ENCODE measurements at places on chromosomes 7 and 10.

DNA sequence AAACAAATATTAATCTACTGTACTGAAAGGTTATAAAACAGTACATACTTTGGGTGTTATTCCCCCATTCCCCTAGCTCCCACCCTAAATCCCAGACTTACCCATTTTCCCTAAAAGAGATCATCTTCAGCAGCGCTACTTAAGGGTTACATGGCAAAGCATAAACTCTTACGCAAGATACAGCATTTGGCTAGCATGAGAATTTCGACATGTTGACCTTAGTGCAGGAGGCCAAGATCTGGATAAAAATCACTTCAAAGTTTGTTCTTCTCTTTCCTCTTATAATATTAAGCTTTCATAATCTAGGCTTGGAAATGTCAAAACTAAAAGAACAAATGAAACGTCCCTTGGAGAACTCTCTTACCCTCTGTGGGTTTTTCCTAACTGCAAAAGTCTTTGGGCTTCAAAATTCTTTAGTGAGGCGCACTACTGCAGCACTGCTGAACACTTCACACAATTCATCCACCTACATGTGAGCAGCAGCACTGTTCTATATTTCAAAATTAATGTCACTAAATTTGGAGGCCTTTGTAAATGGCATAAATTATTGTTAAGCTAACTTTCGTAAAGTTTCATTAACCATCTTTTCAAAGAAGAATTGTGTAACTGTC lies 59.5 kb upstream of the PDLIM1 start:
- no peak for DNase-seq

GRCh38 chr7:107044347-107045194 lies at the start of gene PRKAR2B:
Gene PRKAR2B, plus strand, starts transcription at chr7:107044705. Its CDS starts 203 bp downstream, at chr7:107044908.
- no peak for DNase-seq

DNA sequence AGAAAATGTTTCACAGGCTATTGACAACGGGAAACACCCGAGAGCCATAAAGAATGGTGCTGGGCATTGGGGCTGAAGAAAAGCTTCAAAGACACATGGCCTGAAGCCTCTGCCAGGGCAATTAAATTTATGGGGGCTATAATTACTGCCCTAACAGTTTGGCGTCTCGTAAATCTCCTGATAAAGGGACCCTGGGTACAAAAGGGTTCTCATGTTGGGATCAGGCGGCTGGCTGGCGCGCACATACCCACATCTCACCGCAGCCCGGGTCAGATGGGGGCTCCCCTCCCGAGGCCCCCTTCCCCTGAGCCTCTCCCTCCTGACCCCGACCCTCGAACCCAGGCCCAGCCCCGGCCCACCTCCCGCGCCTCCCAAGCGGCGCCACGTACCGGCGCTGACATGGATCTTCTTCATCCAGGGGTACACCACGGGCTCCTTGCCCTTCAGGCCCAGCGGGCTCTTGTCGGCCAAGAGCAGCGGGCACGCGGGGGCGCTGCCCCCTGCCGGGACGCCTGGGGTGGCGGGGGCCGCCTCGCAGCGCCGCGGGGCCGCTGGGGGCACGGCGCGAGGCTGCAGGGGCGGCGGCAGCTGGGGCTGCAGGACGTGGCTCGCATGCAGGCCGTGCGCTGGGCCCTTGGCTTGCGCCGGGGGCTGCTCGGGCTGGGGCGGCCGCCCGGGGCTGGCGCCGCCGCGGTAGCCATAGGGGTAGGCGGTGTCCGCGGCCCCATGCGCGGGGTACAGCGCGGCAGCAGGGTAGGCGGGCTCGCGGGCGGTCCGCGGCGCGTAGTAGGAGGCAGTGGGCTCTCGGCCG lies 623 bp downstream of the HOXA4 start:
- no peak for DNase-seq

GRCh38 chr7:7490003-7490402 lies 45.7 kb downstream of the COL28A1 start:
- no peak for DNase-seq

GRCh38 chr10:93384006-93384405 lies 98.1 kb downstream of the MYOF start:
- no peak for DNase-seq

DNA sequence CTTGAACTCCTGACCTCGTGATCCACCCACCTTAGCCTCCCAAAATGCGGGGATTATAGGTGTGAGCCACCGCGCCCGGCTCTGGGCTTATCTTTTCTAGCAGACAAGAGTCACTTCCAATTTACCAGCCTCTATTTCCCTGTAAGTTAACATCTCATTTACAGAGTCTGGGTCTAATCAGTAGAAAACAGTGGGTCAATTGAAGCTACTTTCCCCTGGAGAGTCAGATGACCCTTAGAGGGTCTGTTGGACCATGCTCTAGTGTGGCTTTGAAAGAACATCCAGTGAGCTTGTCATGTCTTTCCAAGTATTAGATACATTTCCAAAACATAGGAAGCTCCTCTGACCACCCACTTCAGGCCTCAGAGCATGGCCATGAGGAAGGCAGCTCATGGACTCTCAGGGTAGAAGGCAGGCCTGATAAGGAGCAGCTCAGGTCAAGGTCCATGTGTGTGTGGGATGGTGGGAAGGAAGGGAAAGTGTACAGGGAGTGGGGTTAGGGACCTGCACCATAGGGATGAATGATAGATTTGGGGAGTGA lies 27.6 kb upstream of the RBM20 start:
- DNase-seq, result no peak

Data from brain pericyte (primary cell).